ENCODE measurements at places on chromosomes 2 and 18.

DNA sequence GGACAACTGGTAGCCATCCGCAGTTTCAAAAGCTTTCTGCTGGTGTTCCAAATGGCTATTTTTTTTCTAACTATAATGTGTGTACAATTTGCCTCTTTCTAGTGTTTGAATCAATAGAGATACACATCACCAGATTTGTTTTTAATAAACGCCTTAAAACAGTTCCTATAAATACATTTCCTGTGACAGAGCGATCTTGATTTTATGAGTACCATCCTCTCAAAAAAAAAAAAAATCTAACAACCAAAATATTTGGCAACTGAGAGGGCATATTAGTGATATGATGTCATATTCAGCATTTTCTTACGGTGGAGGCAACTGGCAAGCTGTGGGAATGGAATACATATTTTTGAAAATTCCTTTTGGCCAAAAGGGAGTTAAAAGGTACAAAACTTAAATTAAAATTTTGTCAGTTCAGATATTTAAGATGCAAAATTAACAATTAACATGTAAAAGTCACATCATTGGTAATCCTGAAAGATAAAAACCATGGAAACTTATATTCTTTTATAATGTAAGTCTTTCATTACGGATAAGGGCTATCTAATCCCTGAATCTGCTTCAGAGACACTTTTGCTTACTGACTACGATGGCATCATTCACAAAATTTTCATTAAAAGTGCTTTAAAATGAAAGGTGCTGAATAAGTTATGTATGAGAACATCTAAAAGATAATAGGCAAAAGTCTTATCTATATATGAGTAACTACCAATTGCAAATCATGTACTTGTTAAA is 268.4 kb downstream of the TCF4 start:
- DNase-seq: no peak

DNA sequence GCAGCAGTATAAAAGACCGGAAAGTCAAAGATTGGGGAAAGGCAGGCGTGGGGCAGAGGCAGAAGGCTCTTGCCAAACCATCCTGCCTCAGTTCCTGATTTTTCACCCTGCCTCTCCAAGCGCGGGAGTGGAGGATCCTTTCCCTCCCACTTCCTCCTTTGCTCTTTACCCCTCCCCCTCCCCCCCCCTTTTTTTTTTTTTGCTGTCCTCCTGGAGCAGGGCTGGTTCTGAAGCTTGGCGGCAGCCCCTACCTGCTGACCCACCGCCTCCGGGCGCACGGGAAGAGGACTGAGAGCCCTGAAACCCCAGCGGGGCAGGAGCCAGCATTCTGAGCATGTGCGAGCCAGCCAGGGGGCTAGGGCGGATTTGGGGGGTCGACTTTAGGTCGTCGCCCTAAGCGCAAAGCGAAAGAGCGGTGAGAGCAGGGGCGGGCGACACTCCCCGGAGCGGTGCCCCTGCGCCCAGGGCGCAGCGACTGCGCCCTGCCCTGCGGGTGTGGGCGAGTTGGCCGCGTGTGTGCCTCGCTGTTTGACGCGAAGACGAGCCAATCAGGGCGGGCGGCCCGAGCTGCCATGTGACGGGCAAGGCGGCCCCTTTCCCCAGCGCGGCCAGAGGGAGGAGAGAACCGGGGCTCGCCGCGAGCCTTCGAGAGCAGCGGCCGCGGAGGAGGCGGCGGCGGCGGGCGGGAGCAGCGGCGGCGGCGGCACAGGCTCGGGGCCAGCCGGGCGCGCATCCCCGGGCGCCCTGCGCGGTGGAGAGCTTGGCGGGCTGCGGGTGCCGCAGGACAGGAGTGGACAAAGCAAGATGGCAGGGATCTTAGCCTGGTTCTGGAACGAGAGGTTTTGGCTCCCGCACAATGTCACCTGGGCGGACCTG is at the start of gene CERS6:
CERS6 (plus strand) TSS at position 628 of the 876 bp plus-strand sequence; CDS start at position 805, 177 bp downstream.
- DNase-seq: peak; percentile 97

DNA sequence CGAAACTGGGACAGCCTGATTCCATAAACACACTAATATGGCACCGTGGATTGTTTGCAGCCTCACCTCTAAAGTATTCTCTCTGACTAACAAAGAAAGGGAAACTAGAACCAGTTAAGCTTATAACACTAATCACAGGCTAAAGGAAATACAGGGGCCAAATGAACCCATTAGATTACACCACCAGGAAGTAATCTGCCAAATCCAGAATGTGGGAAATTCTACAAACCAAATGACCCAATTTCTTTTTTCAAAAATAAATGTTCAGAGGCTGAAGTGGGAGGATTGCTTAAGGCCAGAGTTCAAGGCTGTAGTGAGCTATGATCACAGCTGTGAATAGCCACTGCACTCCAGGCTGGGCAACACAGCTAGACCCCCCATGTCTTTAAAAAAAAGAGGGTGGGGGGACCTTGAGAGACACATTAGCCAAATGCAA is 1.5 kb upstream of the MPPE1 start:
- DNase-seq: no peak

DNA sequence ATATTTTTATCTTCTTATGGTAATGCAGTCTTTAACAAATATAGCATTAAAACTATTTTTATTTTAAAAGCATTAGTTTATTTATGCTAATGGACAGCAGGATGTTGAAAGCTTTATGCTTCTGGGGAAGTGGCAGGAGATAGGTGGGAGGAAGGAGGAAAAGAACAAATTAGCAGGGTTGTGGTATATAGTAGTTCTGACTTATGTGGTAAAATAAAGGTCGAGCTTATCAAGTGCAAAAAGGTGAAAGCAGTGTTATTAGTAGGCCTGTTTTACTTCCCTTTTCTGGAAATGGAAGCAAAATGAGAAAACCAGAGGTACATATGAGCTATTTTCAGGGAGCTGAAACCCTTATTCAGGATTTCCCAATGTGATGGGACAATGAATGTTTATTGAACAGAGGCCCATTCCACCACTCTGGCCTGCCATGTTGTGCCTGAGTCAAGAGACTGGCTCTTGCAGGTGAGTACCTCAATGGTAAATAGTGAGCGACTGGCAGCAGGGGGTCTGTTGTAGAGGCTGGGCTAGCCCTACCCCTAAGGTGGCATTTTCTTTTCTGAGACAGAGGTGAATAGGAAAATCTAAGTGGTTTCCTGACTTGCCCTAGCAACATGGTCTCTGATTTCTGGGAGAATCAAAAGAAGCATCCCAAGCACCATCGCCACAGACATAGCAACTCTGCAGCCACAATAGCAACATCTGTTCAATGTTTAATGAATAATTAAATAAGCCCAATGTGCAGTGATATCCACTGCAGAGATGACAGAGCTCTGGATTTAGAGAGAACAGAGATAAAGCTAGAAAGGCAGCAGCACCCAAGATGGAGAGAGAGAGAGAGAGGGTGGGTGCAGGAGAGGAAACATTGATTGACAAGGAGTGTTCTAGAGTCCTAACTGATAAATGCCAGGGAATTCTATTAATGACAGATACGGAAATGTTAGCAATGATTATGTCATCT is 119.7 kb downstream of the UPP2 start:
- DNase-seq: no peak

- DNase-seq: no peak
These were observed 850.6 kb upstream of the CHAC2 start for GRCh38 chr2:52916981-52917380.

GRCh38 chr2:134283661-134284060 is 29.8 kb downstream of the MGAT5 start:
- DNase-seq: no peak

- no peak for DNase-seq
These were observed 133.7 kb downstream of the THNSL2 start for GRCh38 chr2:88303865-88304264.

GRCh38 chr18:48136827-48137373 is 206.4 kb upstream of the SMAD2 start:
- no peak for DNase-seq

DNA sequence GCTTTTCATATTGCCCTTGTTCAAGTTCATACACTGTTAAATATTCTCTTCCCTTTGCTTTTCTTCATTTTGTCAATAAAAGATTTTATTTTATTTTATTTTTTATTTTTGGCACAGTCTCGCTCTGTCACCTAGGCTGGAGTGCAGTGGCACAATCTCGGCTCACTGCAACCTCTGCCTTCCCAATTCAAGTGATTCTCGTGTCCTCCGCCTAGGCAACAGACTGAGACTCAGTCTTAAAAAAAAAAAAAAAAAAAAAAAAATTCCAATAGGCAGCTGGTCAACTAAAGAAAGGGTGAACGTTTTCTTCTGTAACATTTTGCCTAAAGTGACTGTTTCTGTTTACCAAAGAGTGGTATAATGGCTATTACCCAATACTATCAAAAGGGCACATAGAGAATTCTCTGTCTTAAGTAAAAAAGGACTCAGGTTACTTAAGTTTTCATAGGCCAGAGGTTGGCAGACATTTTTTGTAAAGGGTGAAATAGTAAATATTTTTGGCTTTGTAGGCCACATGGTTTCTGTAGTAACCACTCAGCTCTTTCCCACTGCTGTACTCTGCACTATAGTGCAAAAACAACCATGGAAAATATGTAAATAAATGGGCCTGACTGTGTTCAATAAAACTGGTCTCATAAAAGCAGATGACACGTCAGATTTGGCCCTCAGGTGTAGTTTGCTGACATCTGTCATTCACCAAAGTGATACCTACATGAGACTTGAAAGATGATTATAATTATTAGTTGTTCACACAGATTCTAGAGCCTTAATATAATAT is 113.4 kb downstream of the MIB1 start:
- DNase-seq: no peak

- DNase-seq: no peak
These were observed 29.7 kb upstream of the CASP10 start for GRCh38 chr2:201152999-201153815.

GRCh38 chr2:199847181-199847864 is 3.7 kb downstream of the FTCDNL1 start:
- DNase-seq: no peak

- DNase-seq: no peak
These were observed 11.3 kb upstream of the TMEM214 start for GRCh38 chr2:27021253-27022049.

DNA sequence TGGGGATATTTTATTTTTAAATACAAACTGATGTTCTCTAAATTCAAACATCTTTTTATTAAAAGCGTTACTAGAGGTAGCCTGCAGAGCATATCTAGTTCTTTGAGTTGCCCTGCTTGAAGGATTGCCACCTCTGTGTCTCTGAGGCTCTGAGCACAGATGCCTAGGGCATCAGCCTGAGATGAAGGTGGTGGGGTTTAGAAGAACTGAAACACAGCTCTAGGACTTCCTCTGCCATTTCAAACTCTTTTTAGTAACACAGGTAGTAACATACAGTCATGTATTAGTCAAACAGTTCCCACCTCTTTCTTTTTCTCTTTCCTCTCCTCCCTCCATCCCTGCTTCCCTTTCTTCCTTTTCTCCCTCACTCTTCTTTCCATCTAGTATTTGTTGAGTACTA is 57.6 kb downstream of the TTC21B start:
- no peak for DNase-seq

DNA sequence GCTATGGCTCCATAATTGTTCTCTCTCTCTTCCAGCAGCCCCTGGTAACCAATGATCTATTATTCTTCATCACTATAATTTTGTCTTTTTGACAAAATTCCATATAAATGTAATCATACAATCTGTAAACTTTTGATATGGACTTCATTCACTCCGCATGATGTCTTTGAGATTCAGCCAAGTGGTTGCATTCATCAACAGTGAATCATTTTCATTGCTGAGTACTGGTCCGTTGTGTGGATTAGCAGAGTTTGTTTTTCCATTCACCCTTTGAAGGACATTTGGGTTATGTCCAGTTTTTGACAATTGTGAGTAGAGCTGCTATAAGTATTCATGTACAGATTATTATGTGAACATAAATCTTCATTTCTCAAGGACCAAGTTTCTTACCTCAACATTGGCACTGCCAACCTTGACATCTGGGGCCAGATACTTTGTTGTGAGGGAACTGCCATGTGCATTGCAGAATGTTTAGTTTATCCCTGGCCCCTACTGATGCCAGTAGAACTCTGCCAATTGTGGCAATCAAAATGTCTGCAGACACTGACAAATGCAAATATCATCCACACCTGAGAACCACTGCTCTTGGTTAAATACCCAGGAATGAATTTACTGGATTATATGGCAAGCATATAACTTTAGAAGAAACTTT is 48.4 kb upstream of the BCL2L11 start:
- DNase-seq: no peak

DNA sequence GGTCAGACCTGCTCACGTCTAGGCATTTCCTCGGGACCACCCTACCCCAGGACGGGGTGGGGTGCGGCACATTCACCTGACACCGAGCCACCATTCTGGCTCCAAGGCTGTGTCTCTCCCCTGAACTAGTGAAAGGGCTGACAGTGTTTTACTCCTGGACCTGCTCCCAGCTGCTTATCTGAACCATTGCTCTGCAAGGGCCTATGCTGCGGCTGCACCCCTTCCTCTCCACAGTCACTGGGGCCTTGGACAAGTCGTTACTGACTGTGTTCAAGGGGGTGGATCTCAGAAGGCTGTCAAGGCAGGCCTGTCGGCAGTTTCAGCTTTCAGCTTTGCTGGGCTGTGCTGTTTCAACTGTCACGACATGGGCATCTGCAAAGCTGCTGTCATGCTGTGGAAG is 11.7 kb downstream of the CREG2 start:
- DNase-seq: no peak

DNA sequence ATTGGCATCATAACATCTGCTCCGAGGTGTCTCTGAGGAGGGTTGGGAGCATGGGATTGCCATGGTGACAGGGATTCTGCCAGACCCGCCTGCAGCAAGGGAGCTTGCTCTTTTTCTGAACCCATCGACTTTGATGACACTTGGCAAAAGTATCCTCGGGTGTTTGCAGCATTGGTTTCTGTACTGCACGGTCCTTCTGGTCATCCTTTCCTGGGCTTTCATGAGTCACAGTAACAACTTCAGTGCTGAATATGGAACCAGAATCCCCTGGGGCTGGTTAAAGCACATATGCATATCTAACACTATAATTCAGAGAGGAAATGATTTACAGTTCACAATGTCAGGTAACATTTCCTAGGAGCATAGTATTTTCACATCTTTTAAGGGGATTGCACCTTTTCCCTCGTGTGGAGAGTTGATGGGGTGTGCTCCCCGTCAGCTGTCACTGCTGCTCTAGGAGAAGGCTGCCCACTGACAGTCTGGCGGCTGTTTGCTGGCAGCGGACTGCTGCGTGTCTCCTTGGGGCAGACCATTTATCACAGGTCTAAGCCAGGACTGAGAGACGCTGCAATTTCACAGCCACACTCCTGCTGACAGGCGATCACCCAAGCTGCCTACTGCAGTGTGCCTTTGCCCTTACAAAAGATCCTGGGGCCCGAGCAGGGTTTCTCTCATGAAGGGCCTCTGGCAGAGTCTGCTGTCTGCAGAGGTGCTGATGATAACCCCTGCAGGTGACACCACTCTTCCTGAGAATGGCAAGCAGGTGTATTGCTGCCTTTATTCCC is 425.3 kb downstream of the THSD7B start:
- DNase-seq: no peak

GRCh38 chr2:55173438-55174054 is 58.5 kb downstream of the CLHC1 start:
- DNase-seq: no peak

- no peak for DNase-seq
These were observed 42.5 kb upstream of the TTC32 start for GRCh38 chr2:19944205-19944845.

- DNase-seq: no peak
These were observed 6.6 kb downstream of the GKN2 start for GRCh38 chr2:68946117-68946516.

- no peak for DNase-seq
These were observed 14.3 kb downstream of the KCNH7 start for GRCh38 chr2:162824304-162824703.
